T follicular helper cell (primary cell): ENCODE measurements at places on chromosomes 11 and 22.

- DNase-seq: no peak
Measured at GRCh38 chr22:29477723-29478318, 2.2 kb upstream of the NEFH start.

DNA sequence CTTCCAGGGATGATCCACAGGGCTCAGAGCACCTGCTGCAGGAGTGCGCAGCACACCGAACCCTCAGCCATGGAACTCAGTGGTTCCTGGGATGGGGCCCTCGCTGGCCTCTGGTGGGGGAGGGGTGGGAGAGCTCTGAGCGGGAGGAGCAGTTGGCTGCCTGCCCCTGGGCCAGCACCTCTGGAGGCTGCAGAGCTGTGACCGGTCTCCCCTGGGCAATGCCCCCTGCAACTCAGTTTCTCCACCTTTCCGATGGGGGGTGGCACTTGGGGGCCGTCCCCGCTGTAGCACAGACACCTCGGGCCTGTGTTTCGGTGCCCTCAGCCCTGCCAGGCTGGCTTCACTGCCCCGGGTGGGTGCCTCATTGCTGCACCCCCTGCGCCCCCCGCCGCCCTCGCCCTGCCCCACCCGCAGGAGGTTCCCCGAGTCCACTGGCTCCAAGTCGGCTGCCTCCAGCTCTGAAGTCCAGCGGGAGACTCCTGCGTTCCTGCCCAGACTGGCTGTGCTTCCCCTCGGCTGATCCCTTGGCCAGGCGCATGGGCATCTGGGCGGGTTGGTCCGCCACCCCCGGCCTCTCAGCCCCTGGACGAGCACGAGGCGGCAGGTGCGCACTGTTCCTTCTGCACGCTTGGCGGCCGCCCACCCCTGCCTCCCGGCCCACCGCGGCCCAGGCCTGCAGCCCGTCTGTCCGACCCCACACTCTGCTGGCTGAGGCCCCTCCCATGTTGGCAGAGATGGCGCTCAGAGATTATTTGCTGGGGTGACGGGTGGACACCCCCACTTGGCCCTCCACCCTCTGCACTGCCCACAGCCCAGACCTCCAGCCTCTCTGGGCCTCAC, 1.8 kb downstream of the MUC6 start:
- no peak for DNase-seq

DNA sequence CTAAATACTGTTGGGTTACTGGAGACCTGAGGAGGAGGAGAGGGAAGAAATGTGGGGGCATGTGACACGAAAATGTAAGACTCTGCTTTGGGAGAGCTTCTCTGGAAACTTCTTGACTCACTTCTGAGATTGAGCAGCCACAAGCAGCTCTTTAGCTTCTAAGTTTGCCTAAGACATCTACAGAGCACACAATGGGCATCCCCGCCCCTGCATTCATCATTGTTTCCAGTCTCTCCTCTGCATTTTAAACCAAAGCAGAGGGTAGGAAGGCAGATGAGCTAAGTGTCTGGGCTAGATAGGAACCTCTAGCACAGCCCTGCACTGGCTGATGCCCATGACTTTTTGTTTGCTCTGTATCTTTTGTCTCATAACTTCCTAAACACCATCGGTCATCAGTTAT, 2.1 kb upstream of the OR52D1 start:
- no peak for DNase-seq

DNA sequence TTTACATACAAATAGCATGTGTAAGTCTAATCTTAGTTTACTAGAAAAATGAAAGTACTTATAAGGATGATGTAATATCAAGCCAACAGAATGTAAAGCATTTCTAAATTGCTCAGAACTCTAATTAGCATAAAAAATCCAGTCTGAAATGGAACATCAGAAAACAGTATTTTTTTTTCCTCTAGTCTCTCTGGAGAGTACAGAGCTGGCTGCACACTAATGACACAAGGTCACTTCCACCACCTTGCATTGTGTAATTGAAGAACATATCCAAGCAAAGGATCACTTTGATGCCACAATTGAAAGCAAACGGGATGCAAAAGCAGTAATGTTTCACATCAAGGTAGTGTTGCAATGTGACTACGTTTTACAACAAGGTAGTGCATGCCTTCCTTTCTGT, 548.0 kb upstream of the LUZP2 start:
- DNase-seq: no peak

GRCh38 chr22:27636716-27637508, 164.6 kb downstream of the MN1 start:
- DNase-seq: no peak

- DNase-seq: no peak
Measured at GRCh38 chr11:134762248-134763029, 350.4 kb upstream of the B3GAT1 start.

- no peak for DNase-seq
Measured at GRCh38 chr11:36594316-36594989, at the start of gene IFTAP. Gene IFTAP (plus strand): TSS chr11:36594502. CDS start chr11:36610104, 15,602 bp downstream.
